Activated CD4-positive, alpha-beta T cell treated with anti-CD3 and anti-CD28 coated beads, Interleukin-2, amount 10 ng/mL, durations not matched to agents 24 days and 14 days (primary cell): ENCODE measurements at places on chromosomes 16 and 17. TPM values are rescaled to one million over a fixed set of nuclear protein-coding genes. Genes with fewer than 3 reads are reported as not detected.

Gene KRTAP4-5
- not detected in 2 replicates for total RNA-seq

Gene LRRC75A
- total RNA-seq: 1.3 and 1.5 TPM in 2 replicates

Gene ZNF385C
- total RNA-seq: 0.16 TPM in 1 of 2 replicates, not detected in the other

Gene VAT1L
- not detected in 2 replicates for total RNA-seq

Gene CACNB1
- total RNA-seq: 20.4 and 22.5 TPM in 2 replicates

Gene FAM20A
- not detected in 2 replicates for total RNA-seq

Gene SUZ12
- total RNA-seq: 81.1 and 82.0 TPM in 2 replicates

Gene CASKIN1
- total RNA-seq: 2.2 and 2.3 TPM in 2 replicates

Gene COX4I1
- 555 and 569 TPM in 2 replicates for total RNA-seq

Gene CYGB
- not detected in 2 replicates for total RNA-seq

Gene CACNG3
- not detected in 2 replicates for total RNA-seq

Gene SEPTIN12
- total RNA-seq: not detected in 2 replicates

Gene HBA2
- 0.33 TPM in 1 of 2 replicates, not detected in the other for total RNA-seq

Gene CDH1
- total RNA-seq: 1.4 and 1.5 TPM in 2 replicates

Gene OR2C1
- total RNA-seq: not detected in 2 replicates

Gene SLC5A10
- not detected in 2 replicates for total RNA-seq

Gene KCNAB3
- 9.7 and 12.8 TPM in 2 replicates for total RNA-seq

Gene RAB40B
- total RNA-seq: 4.9 and 5.4 TPM in 2 replicates

Gene CRYBA1
- total RNA-seq: not detected in 2 replicates

Gene CA7
- 0.28 and 0.56 TPM in 2 replicates for total RNA-seq

Gene GDPD3
- total RNA-seq: 6.0 and 6.6 TPM in 2 replicates

Gene ELMO3
- total RNA-seq: 8.2 and 8.7 TPM in 2 replicates

Gene SYT17
- total RNA-seq: 1.3 and 1.9 TPM in 2 replicates

Gene KRT32
- total RNA-seq: not detected in 2 replicates

Gene BPTF
- total RNA-seq: 74.5 and 77.1 TPM in 2 replicates

Gene TMC7
- not detected in 2 replicates for total RNA-seq

Gene BIRC5
- 38.7 and 40.6 TPM in 2 replicates for total RNA-seq

Gene FN3K
- 2.9 and 3.7 TPM in 2 replicates for total RNA-seq

Gene MLST8
- 65.2 and 70.3 TPM in 2 replicates for total RNA-seq

Gene TAC4
- total RNA-seq: not detected in 2 replicates

Gene KRTAP9-8
- not detected in 2 replicates for total RNA-seq

Gene CRHR1
- total RNA-seq: not detected in 2 replicates

Gene KRTAP1-1
- not detected in 2 replicates for total RNA-seq

Gene SPATA22
- total RNA-seq: not detected in 2 replicates

Gene FGF11
- total RNA-seq: 9.4 and 9.5 TPM in 2 replicates

Gene CORO1A
- total RNA-seq: 748 and 758 TPM in 2 replicates

Gene CCDC144A
- total RNA-seq: 2.4 and 2.9 TPM in 2 replicates

Gene KRTAP1-4
- total RNA-seq: not detected in 2 replicates

Gene TP53I13
- total RNA-seq: 69.7 and 77.9 TPM in 2 replicates

Gene CIBAR2
- not detected in 2 replicates for total RNA-seq

Gene SMTNL2
- total RNA-seq: not detected in 2 replicates

Gene ADPRM
- total RNA-seq: 10.0 and 11.9 TPM in 2 replicates

Gene PYY
- 0.26 TPM in 1 of 2 replicates, not detected in the other for total RNA-seq

Gene SNRNP25
- 97.7 and 99.9 TPM in 2 replicates for total RNA-seq

Gene ZNF319
- total RNA-seq: 8.0 and 8.3 TPM in 2 replicates

Gene PPL
- not detected in 2 replicates for total RNA-seq

Gene PITPNM3
- 0.66 and 0.77 TPM in 2 replicates for total RNA-seq

Gene PMP22
- 0.28 and 0.45 TPM in 2 replicates for total RNA-seq

Gene TPSD1
- not detected in 2 replicates for total RNA-seq
